ENCODE measurements at places on chromosomes 13 and 19. TPM values are rescaled to one million over a fixed set of nuclear protein-coding genes. Genes with fewer than 3 reads are reported as not detected.

Gene SELENOV
- total RNA-seq, result not detected

Gene ZNF296
- 3.6 TPM for total RNA-seq

Gene PDX1
- not detected for total RNA-seq

Gene SYNE4
- total RNA-seq, result 3.3 TPM

Gene SEMA6B
- 0.25 TPM for total RNA-seq

Gene CD22
- 8.7 TPM for total RNA-seq

Gene PCDH9
- 1.3 TPM for total RNA-seq

Gene SIGLECL1
- total RNA-seq, result not detected

Gene ZNF154
- 6.3 TPM for total RNA-seq

Gene EFNB2
- 0.18 TPM for total RNA-seq

Gene ECSIT
- 52.0 TPM for total RNA-seq

Gene ZNF850
- 1.5 TPM for total RNA-seq

Gene CILP2
- total RNA-seq, result 0.41 TPM

Gene CYP4F11
- not detected for total RNA-seq

Gene ZNF536
- not detected for total RNA-seq

Gene B9D2
- 15.3 TPM for total RNA-seq

Gene ZNRF4
- total RNA-seq, result not detected

Gene ATXN8OS
- not detected for total RNA-seq

Gene WDFY2
- total RNA-seq, result 28.3 TPM

Gene NAPSA
- 3.0 TPM for total RNA-seq

Gene APOC1
- not detected for total RNA-seq

Gene LRRC63
- 0.82 TPM for total RNA-seq

Gene SLC27A5
- total RNA-seq, result 14.6 TPM

Gene GSX1
- total RNA-seq, result not detected

Gene FLT3
- total RNA-seq, result 0.26 TPM

Gene RASAL3
- total RNA-seq, result 296 TPM

Data from T-cell (primary cell).